ENCODE measurements at places on chromosomes 6 and 20.

GRCh38 chr6:134099770-134100169 is 47.3 kb upstream of the SLC2A12 start:
- no peak for DNase-seq

GRCh38 chr6:81747327-81747726 is 5.2 kb downstream of the TENT5A start:
- DNase-seq: no peak

GRCh38 chr6:170410241-170410640 is 103.7 kb downstream of the FAM120B start:
- DNase-seq: no peak

DNA sequence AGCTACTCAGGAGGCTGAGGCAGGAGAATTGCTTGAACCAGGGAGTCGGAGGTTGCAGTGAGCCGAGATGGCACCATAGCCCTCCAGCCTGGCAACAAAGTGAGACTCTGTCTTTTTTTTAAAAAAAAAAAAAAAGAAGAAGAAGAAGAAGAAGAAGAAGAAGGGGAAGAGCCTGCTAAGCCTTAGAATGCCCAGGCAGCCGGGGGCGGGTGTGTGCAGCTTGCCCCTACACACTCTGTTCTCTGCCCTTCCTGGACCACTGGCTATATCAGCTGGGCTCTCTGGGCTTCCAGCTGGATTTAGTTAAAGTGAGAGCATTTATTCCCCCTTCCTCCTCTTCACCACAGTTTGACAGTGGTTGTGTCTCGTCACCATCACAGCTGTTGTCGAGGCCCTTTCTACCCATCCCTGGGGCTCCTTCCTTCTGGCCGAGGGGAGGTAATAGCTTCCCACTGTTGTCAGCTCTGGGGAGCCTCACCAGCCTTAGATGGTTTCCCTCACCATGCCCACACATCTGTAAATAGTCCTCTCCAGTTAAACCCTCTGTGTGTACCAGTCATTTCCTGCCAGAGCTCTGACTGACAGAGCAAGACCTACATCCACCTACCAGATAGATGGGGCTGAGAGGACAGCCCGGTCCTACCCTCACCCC is 77.6 kb downstream of the TRERF1 start:
- no peak for DNase-seq

GRCh38 chr6:158837684-158838625 is 18.8 kb upstream of the EZR start:
- DNase-seq: no peak

GRCh38 chr6:118316796-118317384 is 231.2 kb upstream of the PLN start:
- DNase-seq: peak; percentile 1

DNA sequence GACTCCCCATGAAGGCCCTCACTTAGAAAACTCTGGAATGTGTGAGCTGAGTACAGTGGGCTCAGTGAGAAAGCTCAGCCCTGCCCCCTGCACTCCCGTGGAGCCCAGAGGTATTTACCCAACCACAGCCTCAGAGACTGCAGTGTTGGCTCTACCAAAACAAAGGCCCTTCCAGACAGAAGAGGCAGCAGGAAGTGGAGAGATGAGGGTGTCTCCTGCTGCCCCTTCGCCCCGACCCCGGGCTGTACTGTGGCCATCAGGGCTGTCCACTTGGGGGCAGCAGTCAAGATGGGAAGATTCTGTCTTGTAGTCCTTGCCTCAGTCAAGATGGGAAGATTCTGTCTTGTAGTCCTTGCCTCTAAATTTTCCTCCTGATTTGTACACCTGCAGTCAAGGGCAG is 341.3 kb downstream of the TAF4 start:
- DNase-seq: no peak

DNA sequence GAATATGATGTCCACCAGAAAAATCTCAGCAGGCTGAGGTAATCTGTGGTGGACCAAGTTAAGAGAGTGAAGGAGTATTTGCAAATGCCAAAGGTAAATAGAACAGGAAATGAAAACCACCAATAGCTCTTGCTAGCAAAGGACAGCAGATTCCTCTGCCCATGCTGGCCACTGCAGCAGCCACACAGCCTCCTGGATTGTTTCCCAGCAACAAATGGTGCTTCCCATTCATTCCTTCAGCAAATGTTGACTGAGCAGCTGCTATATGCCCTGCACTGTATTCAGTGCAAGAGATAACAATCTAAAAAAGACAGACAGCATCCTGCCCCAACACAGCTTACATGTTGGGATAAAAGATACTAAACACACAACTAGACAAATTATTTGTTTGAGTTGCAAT is 11.0 kb downstream of the ROS1 start:
- DNase-seq: no peak

- no peak for DNase-seq
These were observed 74.5 kb upstream of the FRMD1 start for GRCh38 chr6:168153553-168153952.

DNA sequence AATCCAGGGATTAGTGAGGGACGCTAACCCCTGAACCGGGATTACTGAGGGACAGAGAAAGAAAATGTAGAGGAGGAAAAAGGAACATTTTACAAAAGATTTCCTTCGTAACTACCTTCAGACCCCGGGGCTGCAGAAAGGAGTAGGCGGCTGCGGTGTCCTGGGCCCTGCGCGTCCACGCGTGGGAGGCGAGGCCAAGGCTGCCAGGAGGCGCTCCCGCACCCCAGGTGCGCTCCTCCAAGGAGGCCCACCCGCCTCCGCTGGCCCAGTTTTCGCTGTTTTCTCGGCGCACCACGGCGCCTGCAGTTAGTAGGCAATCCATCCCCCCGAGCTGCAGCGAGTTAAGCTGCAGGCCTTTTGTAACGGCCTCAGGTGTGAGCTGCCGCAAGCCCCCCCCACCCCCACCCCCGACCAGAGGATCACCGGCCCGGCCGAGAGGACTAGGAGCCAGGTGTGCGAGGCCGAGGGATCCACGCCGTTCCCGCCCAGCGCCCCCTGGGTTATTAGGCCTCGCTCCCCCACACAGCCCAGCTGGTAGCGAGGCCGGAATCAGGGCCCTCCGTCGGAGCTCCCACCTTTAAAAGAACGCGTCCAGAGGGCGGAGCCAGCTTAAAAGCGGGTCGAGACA is 380.3 kb upstream of the ARID1B start:
- DNase-seq: no peak

GRCh38 chr6:154223296-154223695 is 133.3 kb downstream of the IPCEF1 start:
- no peak for DNase-seq

GRCh38 chr6:155795173-155795796 is 339.6 kb upstream of the NOX3 start:
- no peak for DNase-seq

DNA sequence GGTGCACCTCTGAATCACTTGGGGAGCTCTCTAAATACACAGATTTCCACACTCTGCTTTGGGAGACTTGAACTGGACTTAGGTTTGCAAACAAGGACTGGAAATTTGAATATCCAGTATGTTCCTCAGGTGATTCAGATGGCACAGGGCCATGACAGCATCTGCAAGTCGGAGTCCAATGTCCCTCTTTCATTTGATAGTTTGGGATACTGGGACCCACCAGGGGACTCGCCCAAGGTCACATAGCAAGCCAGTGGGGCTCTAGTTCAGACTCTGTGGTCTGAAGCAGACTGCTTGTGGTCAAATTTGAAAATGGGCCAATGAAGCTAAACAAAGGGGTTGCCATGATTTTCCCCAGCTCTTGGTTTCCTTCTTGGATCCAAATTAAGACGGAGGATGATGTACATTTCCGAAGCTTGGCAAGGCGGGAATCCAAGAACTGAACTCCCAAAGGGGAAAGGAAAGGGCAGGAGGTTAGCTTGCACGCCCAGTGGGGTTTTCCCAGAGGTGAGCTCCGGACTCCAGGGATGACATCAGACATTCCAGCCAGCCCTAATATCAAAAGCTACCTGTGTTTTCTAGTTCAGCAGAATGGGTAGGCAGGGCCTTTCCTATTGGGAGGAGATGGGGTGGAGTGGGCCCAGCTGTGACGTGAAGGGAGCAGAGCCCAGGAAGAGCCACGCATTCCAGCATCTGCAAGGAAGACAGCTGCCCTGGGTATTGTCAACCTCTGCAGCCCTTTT is 3.4 kb upstream of the SYS1 start:
- no peak for DNase-seq

GRCh38 chr6:308307-308706 is 16.0 kb downstream of the DUSP22 start:
- DNase-seq: no peak

- DNase-seq: no peak
These were observed 114.7 kb upstream of the PHACTR1 start for GRCh38 chr6:12601881-12602280.

DNA sequence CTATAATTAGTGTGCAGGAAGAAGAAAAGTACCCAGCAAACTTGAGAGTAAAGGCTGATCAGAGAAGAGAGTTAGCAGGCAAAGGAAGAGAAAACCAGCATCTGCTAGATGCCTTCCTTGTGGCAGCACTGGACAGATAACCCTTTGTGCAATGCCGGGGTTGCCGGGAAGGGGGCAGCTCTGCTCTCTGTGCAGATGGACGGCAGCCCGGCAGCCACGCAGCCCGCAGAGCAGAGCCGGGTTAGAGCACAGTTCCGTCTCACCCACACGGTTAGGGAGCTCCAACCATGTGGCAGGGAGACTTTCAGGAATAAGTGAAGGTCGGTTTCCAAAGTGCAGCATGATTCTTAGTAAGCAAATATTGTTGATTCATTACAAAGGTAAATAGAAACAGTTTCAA is 80.0 kb upstream of the RPS6KA2 start:
- peak; percentile 19 for DNase-seq

DNA sequence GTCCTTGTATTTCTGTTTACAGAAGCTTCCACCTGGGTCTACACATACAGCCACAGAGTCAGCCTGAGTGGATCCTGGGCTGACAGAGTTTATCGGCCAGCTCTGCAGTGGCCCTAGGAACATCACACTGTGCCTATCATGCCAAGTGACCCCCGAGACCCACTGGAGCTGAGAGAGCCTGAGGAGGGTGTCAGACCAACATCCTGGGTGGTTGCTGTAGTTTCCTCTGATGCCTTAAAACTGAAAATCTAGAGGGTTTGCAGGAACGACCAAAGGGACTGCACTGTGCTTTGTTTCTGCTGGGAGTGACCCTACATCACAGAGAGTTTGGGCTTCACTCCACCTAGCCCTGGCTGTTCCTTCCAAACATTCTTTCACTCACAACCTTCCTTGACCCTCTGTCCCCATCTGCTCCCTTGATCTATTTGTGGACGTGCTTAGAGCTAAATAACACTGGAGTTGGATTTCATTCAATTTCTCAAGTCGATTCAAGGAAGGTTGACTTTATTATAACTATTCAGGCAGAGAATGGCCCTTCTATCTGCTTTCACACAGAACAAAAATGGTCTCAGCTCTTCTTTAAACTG is 18.1 kb downstream of the MYLK4 start:
- DNase-seq: no peak

DNA sequence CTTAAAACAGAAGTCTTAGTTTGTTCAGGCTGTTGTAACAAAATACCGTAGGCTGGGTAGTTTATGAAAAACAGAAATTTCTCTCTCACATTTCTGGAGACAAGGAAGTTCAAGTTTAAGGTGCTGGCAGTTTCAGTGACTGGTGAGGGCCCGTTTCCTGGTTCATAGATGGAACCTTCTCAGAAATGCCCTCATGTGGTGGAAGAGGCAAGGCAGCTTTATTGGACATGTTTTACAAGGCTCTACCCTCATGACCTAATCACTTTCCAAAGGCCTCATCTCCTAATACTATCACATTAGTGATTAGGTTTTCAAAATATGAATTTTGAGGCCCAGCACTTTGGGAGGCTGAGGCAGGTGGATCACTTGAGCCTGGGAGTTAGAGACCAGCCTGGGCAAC is 2.4 kb downstream of the HEBP2 start:
- DNase-seq: no peak

- no peak for DNase-seq
These were observed 5.1 kb downstream of the GABBR1 start for GRCh38 chr6:29627755-29628418.

GRCh38 chr20:46062151-46062550 is 27.6 kb downstream of the NCOA5 start:
- no peak for DNase-seq

DNA sequence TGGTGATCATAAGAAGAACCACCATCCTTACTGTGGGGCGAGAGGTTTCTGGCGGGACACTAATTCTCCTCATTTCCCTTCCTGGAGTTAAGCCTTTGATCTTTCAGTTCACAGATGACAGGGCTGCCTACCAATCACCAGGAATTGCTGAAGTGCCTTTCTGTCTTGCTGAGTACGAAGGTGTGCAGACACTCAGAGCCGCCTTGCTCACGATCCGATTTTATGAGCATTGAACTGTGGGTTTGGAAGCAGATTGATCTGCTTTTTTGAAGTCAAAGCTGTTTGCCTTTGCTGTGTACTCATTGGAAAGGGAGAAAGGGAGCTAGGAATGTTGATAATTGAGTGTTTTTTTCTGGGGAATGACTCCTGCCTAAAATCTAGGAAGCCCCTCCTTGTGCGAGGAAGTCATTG is 129.1 kb upstream of the SALL4 start:
- no peak for DNase-seq

DNA sequence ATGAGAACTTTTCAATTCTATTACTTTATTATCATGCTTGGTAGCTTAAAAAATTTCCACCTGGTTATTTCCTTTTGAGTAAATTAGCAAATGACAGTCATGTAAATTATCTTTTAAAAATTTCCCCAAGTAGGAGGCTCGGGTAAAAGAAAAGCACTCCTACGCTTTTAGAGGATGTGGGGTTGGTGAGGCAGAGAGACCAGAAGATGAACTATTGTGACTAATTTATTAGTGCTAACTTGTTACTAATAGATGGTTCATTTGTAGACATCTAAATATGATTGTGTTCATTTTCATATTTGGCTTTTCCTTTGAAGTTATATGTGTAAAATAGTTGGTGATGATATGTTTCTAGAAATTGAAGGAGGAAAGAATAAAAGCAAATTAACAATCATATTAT is 27.0 kb downstream of the ZNF292 start:
- no peak for DNase-seq

DNA sequence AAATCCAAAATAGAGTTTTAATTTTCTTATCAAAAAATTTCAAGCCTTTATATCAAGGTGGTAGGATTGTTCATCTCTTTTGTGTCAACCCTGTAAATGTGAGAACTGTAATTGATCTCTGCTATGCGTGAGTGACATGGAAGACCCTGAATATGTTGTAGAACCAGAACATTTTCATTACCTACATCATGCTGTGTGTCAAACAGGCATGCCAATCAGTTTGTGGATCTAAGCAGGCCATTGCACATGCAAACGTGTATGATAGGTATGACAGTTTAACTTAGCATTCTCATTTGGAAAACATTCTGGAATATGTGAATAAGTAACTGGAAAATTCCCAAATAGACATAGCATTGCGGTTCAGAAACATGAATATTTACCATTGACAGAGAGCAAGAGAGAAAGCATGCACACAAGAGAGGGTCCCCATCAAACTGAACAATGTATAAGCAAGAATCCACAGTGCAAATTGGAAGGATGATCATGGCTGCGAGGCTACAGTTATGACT is 641.6 kb upstream of the AGPAT4 start:
- no peak for DNase-seq

- DNase-seq: no peak
These were observed 376.5 kb upstream of the MARCKS start for GRCh38 chr6:113480616-113481015.

GRCh38 chr20:41969656-41970055 is 351.5 kb upstream of the CHD6 start:
- DNase-seq: no peak
